T-helper 2 cell treated with Interferon-gamma antibody and Interleukin-4, amounts not matched to agents 5 μg/mL and 100 μg/mL, for 36 hours (primary cell): ENCODE measurements at places on chromosomes 3 and 15.

DNA sequence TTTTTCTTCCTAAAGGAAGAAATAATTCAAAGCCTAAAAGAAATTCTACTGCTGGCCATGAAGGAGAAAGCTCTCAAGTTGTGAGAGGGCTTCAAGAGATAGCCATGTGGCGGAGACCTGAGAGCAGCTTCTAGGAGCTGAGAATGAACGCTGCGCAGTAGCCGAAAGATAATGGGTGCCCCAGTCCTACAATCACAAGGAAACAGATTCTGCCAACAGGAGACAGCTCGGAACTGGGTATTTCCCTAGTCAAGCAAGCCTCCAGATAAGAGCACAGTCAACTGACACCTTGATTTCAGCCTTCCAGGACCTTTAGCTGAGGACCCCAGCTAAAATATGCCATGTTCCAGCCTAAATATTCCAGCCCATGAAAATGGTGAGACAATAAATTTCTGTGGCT lies 824.1 kb downstream of the FHIT start:
- DNase-seq, result no peak

DNA sequence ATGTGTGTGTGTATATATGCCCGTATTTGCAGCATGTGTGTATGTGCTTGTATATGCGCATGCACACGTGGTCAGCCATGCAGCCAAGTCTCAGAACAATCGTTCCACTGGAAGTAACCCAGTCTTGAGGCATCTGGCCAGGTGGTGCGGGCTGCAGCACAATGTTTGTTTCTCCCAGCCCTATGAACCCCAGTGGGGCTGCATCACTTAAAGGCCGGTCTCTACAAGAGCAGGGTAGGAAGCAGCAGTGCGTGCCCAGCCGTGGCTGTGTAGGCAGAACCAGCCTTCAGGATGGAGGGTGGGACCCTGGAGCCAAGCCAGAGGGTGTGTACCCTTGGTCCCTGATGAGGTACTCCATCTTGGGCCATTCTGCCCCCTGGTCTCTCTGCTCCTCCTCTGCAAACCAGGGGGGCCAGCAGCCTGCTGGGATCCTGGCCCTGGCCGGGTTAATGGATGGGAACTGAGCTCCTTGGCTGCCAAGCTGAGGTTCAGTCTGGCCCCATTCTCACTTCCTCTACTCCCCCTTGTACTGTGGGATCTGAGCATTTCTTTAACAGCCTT lies 11.8 kb downstream of the KLF13 start:
- DNase-seq, result no peak

DNA sequence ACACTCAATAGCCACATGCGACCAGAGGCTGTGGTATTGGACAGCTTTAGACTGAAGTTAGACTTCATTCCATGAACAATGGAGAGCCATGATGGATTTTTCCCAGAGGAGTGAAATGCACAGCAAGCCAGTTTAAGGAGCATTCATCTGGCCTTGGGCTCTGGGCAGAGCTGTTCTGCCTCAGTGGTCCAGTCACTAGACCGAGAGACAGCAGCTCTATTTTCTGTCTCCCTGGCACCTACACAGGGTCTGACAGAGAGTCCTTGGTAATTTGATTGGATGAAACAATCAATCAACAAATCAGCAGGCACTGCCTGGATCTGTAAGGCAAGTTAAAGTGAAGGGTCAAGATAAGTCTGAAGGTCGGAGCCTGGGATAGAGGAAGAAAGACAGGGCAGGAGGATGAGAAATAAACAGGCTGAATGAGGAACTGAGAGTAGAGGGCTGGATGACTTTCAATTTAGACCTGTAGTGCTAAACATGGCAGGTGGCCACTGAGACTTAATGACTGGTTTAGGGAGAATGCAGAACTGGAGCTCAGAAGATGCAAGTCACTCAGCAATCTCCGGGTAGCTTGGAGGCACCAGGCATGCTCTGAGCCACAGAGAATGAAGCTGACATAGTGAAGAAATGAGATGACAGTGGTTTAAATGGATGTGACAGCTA lies 98.5 kb upstream of the SLC25A36 start:
- DNase-seq, result no peak

DNA sequence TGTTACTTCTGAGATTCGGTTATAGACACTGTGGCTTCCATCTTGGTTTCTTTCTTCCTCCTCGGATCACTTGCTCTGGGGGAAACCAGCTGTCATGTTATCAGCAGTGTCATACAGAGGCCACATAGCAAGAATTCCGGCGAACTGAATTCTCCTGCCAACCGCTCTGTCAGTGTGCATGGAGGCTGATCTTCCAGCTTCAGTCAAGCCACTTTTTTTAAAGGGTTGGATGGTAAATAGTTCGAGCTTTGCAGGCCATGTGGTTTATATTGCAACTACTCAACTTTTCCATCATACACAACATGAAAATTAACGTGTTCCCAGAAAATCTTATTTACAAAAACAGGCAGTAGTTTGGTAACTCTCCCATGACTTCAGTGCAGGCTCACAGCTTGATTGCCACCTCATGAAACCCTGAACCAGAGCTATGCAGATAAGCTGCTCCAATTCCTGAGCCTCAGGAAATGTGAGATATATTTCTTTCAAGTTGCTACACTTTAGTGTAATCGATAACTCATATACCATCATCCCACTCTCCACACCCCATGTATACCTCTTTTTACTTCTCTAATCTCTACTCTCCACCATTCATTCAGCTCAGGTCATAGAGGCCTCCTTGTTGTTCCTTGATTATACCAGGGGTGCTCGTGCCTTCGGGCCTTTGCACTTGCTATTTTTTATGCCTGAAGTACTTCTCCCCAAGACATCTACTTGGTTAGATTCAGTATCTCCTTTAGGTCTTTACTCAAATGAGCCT lies 7.2 kb downstream of the RPL22L1 start:
- no peak for DNase-seq

DNA sequence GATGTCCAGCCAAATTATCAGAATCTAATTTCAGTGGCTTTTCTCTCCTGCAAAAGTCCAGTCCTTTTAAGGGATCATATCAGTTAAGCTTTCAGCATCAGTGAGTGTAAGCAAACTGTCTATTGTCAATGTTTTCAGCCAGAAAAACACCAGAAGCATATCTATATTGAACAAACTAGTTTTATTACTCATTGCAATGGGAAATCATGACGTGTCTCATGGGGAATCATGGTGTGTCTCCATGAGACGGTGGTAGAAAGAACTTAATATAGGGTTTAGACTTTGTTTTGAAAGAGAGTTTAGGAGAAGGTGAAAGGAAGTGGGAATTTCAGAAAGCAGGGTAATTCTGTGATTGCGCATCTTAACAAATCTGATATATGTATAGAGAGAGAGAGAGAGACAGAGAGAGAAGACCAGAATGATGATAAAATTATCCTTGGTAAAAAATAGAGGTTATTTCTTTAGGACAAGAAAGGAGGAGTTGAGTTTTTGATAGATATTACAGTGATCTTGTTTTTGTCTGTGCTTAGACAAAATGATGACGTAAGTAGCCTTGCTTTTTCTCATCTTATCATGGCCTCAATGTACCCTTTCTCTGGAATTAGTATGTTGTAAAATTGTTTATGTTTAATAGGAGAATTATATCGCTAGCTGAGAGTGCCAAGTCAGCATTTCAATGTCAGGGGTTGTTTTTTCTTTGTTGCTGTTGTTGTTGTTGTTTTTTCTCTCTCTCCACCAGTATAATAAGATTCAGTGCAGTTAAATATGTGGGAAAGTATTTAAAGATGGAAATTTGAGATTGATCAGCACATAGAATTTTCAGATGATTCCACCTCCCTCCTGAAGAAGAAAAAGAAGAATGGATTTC lies 129.9 kb upstream of the OSTN start:
- no peak for DNase-seq

- DNase-seq, result no peak
Measured at GRCh38 chr3:129834580-129834979, 58.9 kb downstream of the TMCC1 start.
